DMS79 (cell line): ENCODE measurements at places on chromosomes 4 and X.

DNA sequence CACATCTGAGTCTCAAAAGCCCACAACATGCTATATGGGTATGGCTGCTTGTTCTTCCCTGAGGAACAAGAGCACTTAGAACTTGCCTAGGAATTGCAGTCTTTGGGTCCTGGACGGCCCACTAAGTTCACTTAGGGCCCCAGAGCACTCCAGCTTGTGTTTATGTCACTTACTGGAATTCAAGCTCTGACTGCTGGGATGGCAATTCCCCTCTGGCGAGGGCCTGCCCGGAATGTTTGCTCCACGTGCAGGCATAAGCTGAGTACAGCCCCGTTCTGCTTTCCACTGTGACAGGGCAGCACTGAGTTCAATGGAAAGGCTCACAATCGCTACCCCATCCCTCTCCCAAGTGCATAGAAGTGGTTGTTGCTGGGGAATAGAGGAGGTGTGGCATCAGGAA lies 25.9 kb upstream of the RASSF6 start:
- no peak for DNase-seq

GRCh38 chr4:109928327-109929045 lies 15.8 kb downstream of the EGF start:
- no peak for DNase-seq

DNA sequence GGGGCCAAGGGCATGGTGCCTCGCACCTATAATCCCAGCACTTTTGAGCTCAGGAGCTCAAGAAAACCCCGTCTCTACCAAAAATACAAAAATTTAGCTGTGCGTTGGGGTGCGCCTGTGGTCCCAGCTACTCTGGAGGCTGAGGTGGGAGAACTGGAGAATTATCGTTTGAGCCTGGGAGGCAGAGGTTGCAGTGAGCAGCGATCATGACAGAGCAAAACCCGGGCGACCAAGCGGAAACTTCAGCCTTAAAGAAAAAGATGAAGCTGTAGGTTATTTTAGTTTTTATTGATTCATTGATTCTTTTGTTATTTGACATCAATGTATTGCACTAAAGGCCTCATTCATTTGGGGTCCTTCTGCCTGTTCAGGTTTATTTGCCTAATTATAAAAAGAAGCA lies 5.4 kb downstream of the TMPRSS11F start:
- DNase-seq = no peak

DNA sequence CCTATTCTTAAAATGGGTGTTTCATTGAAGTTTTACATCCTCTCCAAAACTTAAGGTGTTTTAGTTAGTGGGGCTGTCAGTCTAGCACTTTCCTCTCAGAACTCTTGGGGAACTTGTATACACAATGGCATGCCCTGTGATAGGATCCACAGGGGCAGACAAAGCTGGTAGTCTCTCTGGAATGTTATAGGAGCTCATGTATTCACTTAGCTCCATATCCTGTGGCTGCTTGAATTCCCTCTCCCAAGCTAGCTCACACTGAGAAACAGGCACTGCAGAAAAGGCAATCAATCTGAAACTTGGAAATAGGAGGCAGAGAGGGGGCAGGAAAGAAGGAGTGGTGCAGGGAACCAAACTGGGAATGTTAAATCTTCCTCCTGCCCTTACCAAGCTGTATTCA lies 26.3 kb upstream of the ARMCX2 start:
- no peak for DNase-seq

GRCh38 chr4:122224348-122224747 lies 72.2 kb downstream of the BLTP1 start:
- no peak for DNase-seq

DNA sequence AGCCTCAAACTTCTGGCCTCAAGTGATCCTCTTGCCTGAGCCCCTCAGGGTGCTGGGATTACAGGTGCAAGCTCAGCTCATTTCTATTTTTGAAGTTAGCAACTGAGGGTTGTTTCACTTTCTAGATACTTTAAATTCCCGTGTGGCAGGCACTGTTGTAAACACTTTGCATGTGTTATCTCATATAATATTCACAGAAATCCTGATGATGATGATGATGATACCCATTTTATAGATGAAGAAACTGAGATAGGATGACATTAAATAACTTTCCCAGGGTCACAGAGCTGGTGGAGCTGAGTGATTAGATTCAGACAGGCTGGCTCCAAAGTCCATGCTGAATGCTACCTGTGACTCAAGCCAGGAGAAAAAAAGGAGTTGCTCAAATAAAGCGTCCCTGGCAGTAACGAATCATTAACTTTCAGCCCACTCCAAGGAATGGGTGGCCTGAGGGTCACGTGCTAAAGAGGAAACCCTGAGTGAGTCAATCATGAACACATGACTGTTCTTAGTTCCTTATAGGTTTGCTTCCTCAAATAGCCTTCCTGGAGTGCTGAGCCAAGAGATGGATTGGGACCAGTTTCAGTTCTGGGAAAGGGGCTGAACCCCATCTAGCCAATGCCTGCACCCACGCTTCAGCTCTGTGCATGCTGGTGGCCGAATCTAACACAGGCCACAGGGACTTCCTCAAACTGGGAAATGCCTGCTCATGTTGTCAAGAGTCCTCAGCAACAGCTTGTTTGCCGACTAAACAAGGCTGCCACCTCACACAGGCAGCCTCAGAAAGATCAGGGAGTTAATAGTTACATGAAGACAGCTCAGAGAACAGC lies 52.8 kb downstream of the RBM47 start:
- peak; percentile 84 for DNase-seq

DNA sequence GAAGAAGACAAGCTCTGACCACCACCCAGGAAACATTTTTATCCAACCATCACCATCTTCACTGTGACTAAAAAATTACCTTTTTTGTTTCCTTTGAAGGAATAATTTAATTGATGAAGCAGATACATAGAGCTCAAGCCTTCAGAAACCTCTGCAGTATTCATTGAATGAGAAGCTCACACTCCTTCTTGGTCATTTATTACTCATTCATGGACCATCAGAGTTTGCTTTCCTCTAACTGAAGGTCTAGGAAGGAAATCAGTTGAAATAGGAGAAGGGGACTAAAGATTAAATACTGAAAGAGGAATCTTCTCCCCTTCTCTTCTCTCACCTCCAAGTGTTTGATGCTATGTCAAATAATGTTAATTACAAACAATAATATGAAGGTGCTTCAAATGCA lies 290.6 kb upstream of the KLF3 start:
- no peak for DNase-seq

- DNase-seq = no peak
These were observed 67.4 kb downstream of the CNGA2 start for GRCh38 chrX:151801980-151802379.

DNA sequence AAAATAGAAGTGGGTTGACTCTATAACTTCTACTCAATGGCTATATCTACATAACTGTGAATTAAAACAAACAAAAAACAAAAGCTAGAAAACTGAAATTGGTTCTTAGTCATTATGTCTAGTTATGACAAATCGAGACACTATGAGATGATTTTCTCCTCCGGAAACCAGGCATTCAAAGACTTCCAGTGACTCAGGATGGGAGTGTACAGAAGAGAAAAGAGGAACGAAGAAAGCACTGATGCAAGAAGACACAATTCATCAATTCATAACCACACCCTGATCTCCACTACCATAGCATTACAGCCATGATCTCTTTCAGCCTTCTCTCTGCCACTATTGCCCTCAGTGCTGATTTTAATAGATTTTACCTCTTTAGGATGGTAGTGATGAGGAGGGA lies 253.6 kb downstream of the CBLL2 start:
- DNase-seq = no peak

- no peak for DNase-seq
These were observed 2.4 kb downstream of the PDLIM3 start for GRCh38 chr4:185532795-185533324.

DNA sequence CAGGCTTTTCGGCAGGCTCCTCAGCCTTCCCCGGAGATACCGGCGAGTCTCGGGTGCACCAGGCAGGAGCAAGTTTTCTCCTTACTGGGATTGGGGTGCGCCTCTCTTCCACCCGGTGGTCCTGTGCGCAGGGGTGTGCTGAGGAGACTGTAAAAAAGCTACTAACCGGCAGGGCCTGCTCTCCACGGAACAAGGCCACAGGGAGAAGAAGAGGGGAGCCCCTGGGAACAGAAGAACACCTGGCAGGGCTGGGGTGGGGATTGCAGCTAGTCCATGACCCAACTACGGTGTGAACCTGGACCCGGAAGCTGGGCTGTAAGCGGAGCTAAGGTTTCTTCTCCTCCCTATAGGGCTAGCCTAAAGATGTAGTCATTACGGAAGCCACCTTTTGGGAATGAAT lies 17.7 kb upstream of the ZIC3 start:
- DNase-seq = no peak

DNA sequence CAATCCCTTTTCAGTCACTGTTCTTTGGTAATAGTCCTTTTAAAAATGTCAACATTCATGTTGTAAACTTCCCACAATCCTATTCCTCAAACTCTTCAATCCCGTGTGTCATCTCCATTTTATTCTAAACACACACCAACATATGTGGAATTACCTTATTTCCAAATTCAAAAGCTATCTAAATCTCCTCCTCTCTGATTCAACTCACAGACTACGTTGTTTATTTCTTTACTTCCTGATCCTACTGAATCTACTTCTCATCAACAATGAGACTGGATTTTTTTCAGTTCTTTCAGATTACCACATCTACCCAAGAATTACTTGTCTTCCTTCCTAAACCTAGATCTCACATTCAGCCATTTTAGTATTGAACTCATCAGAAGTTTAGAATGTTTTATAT lies 188.2 kb downstream of the GABRB1 start:
- DNase-seq = no peak

GRCh38 chr4:110636171-110636679 lies 13.3 kb upstream of the PITX2 start:
- no peak for DNase-seq

DNA sequence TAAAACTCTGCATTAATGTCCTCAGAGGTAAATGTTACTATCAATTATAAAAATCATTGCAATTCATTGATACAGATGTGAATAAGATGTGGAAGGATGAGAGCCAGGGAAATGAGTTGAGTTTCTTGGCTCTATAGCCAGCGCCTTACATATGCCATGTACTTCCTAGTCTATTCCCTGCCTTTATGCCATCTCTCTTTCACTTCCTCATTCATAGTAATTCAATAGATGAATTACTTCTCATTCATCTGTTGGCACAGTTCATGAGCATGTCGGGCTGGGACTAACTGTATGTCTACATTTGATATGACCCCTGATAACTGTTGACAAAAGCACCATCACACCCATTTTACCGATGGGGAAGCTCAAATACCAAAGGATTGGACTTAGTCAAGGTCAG lies 55.7 kb downstream of the LNX1 start:
- DNase-seq = no peak

DNA sequence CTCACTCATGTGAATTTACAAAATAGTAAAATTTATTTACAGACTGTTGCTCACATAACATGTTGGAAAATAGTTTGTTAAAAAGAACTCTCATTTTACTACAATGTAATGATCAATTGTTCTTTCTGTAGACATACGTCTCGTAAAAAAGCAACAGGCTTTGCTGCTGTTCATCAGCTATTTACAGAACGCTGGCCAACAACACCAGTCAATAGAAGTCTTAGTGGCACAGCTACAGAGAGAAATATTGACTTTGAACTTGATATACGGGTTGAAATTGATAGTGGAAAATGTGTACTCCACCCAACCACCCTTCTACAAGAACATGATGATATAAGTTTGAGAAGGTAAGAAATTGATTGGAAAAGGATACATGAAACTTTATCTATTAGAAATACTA lies 47.6 kb upstream of the ADAD1 start:
- DNase-seq = no peak

DNA sequence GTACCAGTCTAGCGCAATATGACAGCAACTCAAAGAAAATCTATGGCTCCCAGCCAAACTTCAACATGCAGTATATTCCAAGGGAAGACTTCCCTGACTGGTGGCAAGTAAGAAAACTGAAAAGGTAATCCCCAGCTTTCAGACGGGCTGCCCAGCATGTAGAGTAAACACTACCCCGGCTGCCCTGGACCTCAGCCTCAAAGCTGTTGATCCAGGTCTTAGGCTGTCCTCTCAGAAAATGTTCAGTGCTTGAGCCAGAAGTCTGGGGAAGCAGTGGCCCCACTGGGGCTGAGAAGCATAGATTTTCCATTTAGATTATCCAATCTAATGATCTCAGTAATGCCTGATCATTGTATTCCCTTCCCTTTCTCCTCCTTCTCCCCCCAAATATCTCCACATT lies 21.9 kb downstream of the BMX start:
- no peak for DNase-seq

DNA sequence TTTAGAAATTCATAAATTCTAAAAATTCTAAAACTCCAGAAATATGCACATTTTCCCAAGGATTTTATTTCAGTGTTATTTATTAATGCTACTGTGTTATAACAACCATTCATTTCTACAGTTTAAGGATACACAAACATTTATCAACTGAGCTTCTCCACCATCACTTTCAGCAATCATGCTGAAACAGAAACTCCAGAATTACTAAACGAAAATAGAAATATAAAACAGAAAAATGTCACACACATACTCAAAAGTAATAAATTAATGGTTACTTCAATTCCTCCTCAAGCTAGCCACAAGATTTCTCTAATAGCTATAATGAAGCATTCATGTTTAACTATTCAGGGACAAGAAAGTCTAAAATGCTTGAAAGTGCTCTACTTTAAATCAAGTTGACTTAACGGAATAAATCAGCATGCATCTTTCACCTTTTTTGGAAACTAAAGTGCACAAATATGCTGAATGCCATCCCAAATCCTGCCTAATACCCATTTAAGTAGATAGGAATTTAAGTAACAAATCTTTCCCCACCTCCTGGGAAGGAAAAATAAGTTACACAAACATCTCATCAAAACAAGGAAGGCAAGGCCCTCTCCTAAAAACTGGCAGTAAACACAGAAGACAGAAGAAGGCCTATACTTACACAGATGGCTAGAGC lies 563 bp downstream of the FAM13A start:
- DNase-seq = peak; percentile 36

- no peak for DNase-seq
These were observed 63.5 kb upstream of the PGM2 start for GRCh38 chr4:37762991-37763368.

GRCh38 chr4:16289897-16290554 lies 63.8 kb upstream of the TAPT1 start:
- DNase-seq = no peak

DNA sequence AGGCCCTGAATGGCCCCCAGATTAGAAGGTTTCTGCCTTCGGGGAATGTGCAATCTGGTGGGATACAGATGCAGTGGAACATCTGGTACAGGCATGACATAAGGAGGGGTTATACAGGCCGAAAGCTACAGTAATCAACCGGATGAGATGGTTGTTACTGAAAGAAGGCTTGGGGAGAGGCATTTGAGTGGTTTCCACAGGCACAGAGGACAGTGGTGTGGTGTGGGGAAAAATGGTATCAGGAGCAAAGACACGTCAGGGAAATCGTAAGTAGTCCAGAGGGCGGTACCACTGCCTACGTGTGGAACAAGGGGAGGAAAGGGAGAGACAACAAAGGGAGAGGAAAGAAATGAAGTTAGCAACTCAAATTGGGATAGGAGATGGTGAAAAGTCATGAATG lies 3.0 kb downstream of the PDLIM3 start:
- DNase-seq = no peak

GRCh38 chr4:54813674-54814073 lies 155.9 kb downstream of the KIT start:
- no peak for DNase-seq
